ENCODE measurements at places on chromosomes 7 and 10. TPM values are rescaled to one million over a fixed set of nuclear protein-coding genes. Genes with fewer than 3 reads are reported as not detected.

Gene NKX6-2
- total RNA-seq: not detected

Gene CISD1
- 10.4 TPM for total RNA-seq

Gene FGFBP3
- 2.9 TPM for total RNA-seq

- H3K27me3 ChIP-seq: peaks cover 72% of the 10 kb centered on the region
- no peak overlapping the region for H3K27ac ChIP-seq
- peaks cover 34% of the 10 kb centered on the region for H3K4me1 ChIP-seq
- DNase-seq: peak; percentile 55
Measured at GRCh38 chr10:21518149-21518640, 7.3 kb downstream of the SKIDA1 start.

DNA sequence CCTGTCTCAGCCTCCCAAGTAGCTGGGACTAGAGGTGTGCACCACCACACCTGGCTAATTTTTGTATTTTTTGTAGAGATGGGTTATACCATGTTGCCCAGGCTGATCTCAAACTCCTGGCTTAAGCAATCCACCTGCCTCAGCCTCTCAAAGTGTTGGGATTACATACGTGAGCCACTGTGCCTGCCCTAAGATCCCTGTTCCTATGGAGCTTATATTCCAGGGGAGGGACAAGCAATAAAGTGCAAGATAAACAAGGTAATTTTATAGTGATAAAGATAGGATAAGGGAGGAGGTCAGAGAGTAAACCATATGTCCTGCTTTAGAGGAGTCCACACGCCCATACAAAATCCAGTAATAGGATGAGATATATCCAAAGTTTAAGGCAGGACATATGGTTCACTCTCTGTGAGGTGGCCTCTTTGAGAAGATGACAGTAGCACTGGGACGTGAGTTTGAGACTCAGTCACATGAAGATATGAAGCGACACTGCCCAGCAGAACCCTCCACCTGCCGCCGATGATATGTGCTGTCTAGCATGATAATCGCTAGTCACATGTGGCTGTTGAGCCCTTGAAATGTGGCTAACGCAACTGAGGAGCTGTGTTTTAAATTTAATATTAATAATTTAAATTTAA lies 113.5 kb upstream of the PDCD4 start:
- H3K27ac ChIP-seq: no peak overlapping the region
- no peak overlapping the region for H3K4me3 ChIP-seq
- no peak for DNase-seq
- no peaks in the 10 kb centered on the region for H3K27me3 ChIP-seq

DNA sequence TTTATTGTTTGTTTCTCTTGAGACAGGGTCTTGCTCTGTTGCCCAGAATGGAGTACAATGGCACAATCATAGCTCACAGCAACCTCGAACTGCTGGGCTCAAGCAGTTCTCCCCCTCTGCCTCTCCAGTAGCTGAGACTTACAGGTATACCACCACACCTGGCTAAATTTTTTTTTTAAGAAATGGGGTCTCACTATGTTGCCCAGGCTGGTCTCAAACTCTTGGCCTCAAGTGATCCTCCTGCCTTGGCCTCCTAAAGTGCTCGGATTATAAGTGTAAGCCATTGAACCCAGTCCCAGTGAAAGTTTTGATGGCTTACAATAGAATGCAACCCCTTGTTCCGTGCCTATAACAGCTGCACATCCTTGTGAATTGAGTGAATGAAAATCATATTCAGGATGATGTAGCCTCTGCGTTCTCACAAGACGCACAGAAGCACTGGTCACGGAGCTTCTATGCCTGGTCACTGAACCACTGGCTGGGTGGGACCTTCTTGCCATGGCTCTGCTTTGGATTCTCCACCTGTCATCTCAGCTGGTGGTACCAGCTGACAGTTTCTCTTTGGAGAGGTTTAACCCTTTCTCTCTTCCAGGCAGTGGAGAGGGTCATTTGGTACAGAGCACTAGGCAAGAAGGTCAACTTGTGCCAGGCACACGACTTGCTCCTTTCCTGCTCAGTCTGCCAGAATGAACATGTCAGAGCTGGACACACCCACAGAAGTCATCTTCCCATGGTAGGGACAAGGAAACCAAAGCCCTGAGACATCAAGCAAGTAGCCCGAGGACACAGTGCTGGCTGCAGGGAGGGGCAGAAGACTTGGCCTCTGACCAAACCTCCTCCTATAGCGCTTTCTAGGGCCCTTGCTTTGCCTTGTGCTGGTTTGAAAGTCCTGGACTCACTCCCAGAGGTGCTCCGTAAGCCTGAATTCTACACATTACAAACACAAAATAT lies 89.6 kb downstream of the ATXN7L1 start:
- H3K4me1 ChIP-seq: no peaks in the 10 kb centered on the region
- no peak overlapping the region for H3K4me3 ChIP-seq
- DNase-seq: no peak
- no peak overlapping the region for H3K27ac ChIP-seq
- no peaks in the 10 kb centered on the region for H3K36me3 ChIP-seq

- peaks cover 5% of the 10 kb centered on the region for H3K4me1 ChIP-seq
- no peaks in the 10 kb centered on the region for H3K27me3 ChIP-seq
- H3K36me3 ChIP-seq: no peaks in the 10 kb centered on the region
Measured at GRCh38 chr7:3201937-3202710, 98.9 kb upstream of the SDK1 start.

GRCh38 chr7:46839651-46840050 lies 742.3 kb downstream of the TNS3 start:
- no peaks in the 10 kb centered on the region for H3K27me3 ChIP-seq
- no peak for DNase-seq
- H3K36me3 ChIP-seq: no peaks in the 10 kb centered on the region
- H3K4me1 ChIP-seq: no peaks in the 10 kb centered on the region

DNA sequence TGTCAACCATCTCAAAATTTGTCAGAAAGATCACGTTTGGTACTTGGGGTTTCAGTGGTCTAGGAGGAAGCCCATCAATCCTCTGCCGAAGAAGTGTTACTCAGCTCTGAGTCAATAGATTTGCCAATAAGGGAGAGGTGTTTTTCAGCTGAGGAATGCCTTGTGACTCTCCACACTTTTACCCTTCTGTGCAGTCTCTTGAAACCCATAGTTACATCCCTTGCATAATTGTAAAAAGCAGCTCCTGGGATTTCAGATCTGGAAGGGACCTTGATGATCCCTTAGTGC lies 47.5 kb downstream of the INSYN2A start:
- DNase-seq: no peak
- H3K27ac ChIP-seq: no peak overlapping the region
- no peaks in the 10 kb centered on the region for H3K36me3 ChIP-seq
- no peak overlapping the region for H3K4me3 ChIP-seq
- no peaks in the 10 kb centered on the region for H3K27me3 ChIP-seq

DNA sequence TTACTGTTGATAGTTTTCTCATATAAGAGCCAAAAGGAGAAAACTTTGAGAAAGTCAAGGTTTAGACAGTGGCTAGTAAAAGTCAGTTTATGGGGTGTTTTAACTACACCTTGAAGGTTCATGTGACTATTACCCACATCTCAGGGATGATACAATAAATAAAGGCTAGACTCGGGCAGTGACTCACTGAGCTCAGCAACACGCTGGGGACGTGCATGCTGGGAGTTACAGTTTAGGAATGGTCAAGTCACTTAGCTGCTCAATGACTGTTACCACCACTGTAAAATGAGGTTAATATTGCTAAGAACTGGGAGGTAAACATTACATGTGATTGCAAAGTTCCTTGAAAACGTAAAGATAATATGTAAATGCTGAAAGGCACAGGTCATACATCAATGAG lies 1254.4 kb upstream of the PHF14 start:
- H3K27me3 ChIP-seq: no peaks in the 10 kb centered on the region
- no peak overlapping the region for H3K27ac ChIP-seq
- H3K4me1 ChIP-seq: no peaks in the 10 kb centered on the region
- DNase-seq: no peak
- H3K4me3 ChIP-seq: no peak overlapping the region

- no peak for DNase-seq
- H3K36me3 ChIP-seq: no peaks in the 10 kb centered on the region
- H3K27me3 ChIP-seq: no peaks in the 10 kb centered on the region
- H3K4me3 ChIP-seq: no peak overlapping the region
- no peaks in the 10 kb centered on the region for H3K4me1 ChIP-seq
Measured at GRCh38 chr10:45294681-45295080, 20.7 kb downstream of the OR13A1 start.

Data from natural killer cell (primary cell).